ENCODE measurements at places on chromosomes 7 and 10.

GRCh38 chr7:105972276-105972675, 9.2 kb downstream of the CDHR3 start:
- no peak for DNase-seq

GRCh38 chr10:963655-964054, 24.6 kb upstream of the GTPBP4 start:
- DNase-seq = no peak

DNA sequence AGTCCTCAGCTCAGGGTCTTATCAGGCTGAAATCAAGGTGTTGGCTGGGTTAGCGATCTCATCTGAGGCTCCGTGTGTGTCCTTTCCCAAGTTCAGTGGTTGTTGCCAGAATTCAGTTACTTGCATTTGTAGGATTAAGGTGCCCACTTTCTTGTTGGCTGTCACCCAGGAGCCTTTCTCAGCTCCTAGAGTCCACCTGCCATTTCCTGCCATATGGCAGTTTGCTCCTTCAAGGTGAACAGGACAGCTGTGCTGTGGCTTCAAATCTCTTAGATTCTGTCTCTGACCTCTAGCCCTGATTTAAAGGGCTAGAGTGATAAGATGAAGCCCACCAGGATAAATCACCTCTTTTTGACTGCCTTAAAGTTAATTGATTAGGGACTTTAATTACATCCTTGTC, 1.0 kb upstream of the HIF1AN start:
- DNase-seq = no peak

DNA sequence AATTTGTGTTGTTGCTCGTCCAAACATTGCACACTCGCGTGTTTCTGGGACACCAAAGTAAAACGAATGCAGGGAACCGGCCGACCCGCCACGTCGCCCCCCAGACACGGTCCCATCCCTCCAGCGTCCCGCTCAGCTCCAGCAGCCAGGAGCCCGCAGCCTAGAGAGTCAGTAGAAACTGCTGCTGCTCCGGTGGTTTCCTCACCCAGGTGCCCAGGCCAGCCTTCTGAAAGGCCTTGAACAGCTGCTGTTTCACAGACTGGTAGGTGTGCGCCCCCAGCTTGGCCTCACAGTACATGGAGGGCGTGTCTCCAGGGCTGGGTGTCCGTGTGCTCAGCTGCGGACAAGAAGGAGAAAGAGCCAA, 126.8 kb downstream of the WDR37 start:
- DNase-seq = no peak

GRCh38 chr10:22230158-22230833, 12.5 kb upstream of the EBLN1 start:
- no peak for DNase-seq

DNA sequence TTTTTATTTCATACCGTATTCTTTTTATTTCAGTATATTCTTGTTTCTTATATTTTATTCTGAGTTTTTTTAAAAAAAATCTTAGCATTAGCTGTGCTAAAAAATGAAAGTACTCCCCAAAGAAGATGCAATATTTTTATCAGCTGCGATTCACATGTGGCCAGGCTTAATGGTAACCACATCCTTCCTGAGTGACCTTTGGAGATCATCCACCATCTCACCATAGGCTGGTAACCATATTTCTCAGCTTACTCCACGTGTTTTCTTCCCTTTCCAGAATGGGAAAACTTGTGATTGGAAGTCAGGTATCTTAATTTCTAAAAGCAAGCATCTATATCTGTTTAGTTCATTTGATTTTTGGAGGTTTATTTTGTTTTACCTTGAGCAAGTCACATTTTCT, 18.8 kb upstream of the LIPM start:
- DNase-seq = no peak

GRCh38 chr7:155802906-155803417, 9.3 kb downstream of the SHH start:
- DNase-seq = no peak

DNA sequence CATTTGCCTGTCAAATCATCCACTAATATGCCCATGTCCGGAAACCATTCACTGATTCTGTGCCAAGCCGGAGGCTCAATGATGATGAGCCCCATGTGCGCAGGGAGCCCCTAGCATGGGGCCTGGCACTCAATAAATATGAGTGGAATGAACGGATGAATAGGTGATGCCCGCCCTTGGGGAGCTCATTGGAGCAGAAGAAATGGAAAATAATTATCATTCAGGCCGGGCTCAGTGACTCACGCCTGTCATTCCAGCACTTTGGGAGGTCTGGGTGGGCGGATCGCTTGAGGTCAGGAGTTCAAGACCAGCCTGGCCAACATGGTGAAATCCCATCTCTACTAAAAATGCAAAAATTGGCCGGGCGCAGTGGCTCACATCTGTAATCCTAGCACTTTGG, 11.0 kb downstream of the RHBDD2 start:
- DNase-seq = no peak

DNA sequence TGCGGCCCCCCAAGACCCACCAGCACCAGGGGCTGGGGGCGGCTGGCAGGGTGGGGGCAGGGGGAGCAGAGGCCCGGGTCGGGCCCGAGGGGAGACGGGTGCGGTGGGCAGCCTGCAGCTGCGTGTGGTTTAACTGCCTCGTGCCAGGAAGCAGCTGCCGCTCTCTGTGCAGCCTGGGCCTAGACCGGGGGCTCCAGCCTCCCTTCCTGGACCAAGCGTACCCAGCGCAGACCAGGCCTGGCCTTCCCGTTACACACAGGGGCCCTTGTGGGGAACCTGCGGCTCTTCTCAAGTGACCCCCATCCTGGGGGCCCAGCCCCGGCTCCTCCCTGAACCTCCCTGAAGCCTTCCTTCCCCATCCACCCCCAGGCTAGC, 6.6 kb upstream of the INTS1 start:
- DNase-seq = no peak
